ENCODE measurements at places on chromosomes 4 and X.

- DNase-seq: no peak
Measured at GRCh38 chrX:96376266-96376665, 308.4 kb upstream of the DIAPH2 start.

DNA sequence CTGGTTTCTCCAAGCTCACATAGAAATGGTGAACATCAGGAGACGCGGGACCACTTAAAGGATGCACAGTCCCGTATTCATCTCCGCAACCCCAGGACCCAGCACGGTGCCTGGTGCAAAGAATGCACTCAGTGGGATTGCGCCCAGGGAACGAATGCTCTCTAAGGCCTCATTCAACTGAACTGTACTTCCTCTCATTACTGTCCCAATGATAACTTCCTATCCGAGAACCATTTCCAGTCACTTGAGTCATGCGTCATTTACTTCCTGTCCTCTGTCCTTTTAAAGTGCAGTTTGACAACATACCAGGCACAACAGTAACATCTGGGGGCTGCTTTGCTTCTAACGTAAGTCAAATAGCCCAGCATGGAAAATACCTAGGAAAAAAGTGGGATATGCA, 75.7 kb downstream of the RBM47 start:
- peak; percentile 50 for DNase-seq

DNA sequence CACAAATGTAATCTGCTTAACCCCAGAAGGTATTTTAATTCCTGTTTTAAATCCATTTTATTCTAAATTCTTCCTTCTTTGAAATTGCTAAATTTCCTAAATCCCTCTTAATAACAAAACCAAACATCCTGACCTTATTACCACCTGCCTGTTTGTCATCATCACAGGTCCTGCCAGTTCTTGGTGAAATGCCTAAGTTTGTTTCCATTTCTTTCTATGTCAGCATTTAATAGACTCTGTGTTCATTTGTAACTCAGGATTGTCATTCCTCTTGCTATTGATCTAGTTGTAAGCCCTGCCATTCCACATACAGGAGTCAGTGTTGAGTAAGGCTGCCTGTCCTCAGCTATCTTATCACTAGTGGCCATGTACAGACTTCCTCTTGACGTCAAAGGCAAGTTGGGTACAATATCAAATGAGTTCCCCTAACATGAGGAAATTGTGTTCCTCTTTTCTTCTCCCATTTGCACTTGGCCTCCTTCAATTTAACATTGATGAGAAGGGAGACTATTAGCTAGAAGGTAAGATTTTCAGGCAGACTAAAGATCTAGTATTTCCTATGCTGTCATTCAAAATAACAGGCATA, 440.1 kb downstream of the AFF2 start:
- DNase-seq: peak; percentile 70

DNA sequence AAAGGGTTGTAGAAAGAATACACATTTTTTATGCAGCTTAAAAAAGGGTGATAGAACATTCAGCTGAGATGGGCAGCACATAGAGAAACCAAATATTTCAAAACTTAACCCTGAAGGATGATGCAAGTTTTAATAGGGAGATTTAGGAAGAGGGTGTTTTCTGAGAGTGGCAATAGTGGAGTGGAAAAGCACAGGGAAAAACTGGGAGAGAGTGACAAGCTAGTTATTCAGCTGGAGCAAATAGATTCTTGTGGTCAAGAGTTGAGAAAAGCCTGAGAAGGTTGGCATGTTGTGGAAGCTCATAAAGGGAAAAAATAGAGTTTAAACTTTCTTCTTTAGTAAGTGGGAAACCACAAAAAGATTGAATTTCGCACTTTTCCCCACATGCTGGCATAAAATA, 359.6 kb upstream of the PITX2 start:
- DNase-seq: no peak

DNA sequence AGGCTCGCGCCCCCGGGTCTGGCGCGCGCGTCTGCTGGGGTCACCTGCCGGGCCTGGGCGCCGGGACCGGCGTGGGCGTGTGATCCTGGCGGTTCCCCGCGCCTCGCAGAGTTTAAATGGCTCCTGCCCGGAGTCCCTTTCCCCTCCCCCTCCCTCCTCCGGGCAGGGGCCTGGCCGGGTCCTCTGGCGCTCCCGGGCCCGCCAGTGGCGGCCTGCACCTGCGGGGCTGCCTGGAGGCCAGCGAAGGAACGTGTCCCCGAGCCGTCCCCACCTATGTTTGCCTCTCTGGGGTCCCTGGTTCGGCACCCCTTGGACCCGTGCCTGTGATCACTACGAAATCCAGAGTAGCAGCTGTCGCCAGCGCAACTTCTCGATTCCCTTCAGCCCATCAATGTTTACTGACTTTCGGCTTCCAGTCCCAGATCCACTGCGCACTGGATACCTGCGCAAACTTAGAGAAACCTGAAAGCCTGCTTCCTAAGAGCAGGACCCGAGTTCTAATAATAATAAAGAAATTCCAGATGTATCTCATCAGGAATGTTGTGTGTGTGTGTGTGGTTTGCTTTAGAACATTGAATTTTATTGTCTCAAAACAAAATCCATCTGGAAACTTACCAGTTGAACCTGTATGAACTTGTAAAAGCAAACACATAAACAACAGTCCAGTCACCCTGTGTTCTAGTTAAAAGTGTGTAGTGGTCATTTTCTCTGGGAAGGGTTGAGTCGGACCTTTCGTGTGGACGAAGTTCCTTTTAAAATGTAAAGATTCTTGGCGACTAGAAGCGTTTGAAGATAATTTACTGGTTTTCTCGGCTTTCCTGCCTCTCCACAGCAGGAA, 788 bp downstream of the SHROOM2 start:
- no peak for DNase-seq
